Type B pancreatic cell (in vitro differentiated cells): ENCODE measurements at places on chromosomes 5 and 9. TPM values are rescaled to one million over a fixed set of nuclear protein-coding genes. Genes with fewer than 3 reads are reported as not detected.

DNA sequence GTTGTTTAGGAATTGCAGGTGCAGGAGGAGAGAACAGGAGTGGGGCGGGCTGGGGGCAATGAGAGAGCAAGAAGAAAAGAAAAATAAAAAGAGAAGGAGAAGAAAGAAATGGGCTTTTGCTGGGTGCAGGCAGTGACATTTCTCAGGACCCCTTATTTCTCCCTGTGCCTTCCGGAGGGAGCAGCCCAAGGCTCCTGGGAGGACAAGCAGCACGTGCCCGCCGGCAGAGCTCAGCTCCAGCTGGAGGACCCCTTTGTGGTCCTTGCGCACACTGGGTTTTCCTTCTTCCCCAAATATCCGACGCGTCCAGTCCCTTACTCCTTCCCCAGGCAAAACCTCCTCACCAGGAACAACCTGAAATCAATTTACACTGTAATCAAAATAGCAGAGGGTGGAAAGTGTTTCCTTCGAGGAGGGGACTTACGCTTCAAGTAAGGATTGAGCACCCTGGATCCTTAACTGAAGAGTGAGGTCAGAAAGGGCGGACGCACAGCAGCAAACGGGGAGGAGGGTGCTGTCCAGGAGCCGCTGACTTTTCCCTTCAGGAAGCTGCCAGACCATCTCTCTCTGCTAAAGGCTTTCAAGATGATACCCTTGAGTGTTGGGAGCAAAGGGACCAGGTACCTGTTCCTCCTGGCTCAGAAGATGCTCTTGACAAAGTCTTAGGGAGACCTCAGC lies 2.1 kb downstream of the BTNL9 start:
- peaks cover 27% of the 10 kb centered on the region for H3K27me3 ChIP-seq
- H3K36me3 ChIP-seq, result no peaks in the 10 kb centered on the region
- H3K4me3 ChIP-seq, result no peak overlapping the region
- H3K27ac ChIP-seq, result no peak overlapping the region
- no peak for DNase-seq

- no peaks in the 10 kb centered on the region for H3K36me3 ChIP-seq
- H3K27me3 ChIP-seq, result no peaks in the 10 kb centered on the region
- no peak for DNase-seq
- H3K4me1 ChIP-seq, result no peaks in the 10 kb centered on the region
- H3K27ac ChIP-seq, result no peak overlapping the region
- no peak overlapping the region for H3K4me3 ChIP-seq
Measured at GRCh38 chr5:41270423-41271251, 57.3 kb upstream of the C6 start.

DNA sequence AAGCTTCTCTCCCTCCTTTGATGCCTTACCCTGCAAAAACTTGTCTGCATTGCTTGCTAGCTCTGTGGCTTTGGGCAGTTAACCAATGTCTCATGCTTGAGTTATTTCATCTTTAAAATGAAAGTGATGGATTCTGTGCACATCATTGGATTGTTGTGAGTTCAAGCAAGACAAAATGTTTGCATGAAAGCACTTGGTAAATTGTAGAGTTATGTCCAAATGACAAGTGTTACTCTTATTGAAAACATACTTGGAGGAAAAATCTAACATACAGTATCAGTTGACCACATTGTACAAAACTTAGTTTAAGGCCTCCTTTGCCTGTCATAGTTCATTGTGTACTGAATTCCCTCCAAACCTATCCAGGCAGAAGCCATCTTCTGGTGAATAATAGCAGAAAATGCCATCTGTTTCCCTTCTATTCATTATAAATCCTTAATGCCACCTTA lies 30.0 kb downstream of the TGFBR1 start:
- H3K27ac ChIP-seq, result no peak overlapping the region
- H3K4me1 ChIP-seq, result no peaks in the 10 kb centered on the region
- H3K36me3 ChIP-seq, result peaks cover 29% of the 10 kb centered on the region

- no peak overlapping the region for H3K27ac ChIP-seq
- H3K36me3 ChIP-seq, result no peaks in the 10 kb centered on the region
- DNase-seq, result no peak
- H3K27me3 ChIP-seq, result no peaks in the 10 kb centered on the region
Measured at GRCh38 chr9:117682955-117683710, 21.1 kb upstream of the TLR4 start.

GRCh38 chr9:76559286-76559685 lies 100.3 kb downstream of the GCNT1 start:
- H3K27me3 ChIP-seq, result no peaks in the 10 kb centered on the region
- no peak for DNase-seq
- no peak overlapping the region for H3K27ac ChIP-seq
- H3K4me3 ChIP-seq, result no peak overlapping the region

PCDHB11 gene
- 2.0 and 3.3 TPM in 2 replicates for total RNA-seq

TYRP1 gene
- 86.2 TPM in 1 of 2 replicates, not detected in the other for total RNA-seq

GRCh38 chr9:7963026-7963425 lies 163.4 kb upstream of the DMAC1 start:
- no peaks in the 10 kb centered on the region for H3K27me3 ChIP-seq
- H3K27ac ChIP-seq, result no peak overlapping the region
- H3K4me3 ChIP-seq, result no peak overlapping the region
- no peak for DNase-seq
- H3K4me1 ChIP-seq, result peaks cover 46% of the 10 kb centered on the region

IL17B gene
- 0.46 TPM in 1 of 2 replicates, not detected in the other for total RNA-seq

PRSS3 gene
- 0.86 TPM in 1 of 2 replicates, not detected in the other for total RNA-seq

PDCD1LG2 gene
- not detected in 2 replicates for total RNA-seq

- H3K36me3 ChIP-seq, result no peaks in the 10 kb centered on the region
- H3K27ac ChIP-seq, result no peak overlapping the region
- no peak for DNase-seq
- H3K4me1 ChIP-seq, result no peaks in the 10 kb centered on the region
- H3K4me3 ChIP-seq, result no peak overlapping the region
Measured at GRCh38 chr5:53211799-53212198, 102.2 kb upstream of the MOCS2 start.

GRCh38 chr5:13569090-13569715 lies 375.3 kb downstream of the DNAH5 start:
- H3K27me3 ChIP-seq, result peaks cover 4% of the 10 kb centered on the region
- no peak overlapping the region for H3K27ac ChIP-seq
- H3K36me3 ChIP-seq, result no peaks in the 10 kb centered on the region
- no peak overlapping the region for H3K4me3 ChIP-seq

NUTM2F gene
- not detected in 2 replicates for total RNA-seq

DNA sequence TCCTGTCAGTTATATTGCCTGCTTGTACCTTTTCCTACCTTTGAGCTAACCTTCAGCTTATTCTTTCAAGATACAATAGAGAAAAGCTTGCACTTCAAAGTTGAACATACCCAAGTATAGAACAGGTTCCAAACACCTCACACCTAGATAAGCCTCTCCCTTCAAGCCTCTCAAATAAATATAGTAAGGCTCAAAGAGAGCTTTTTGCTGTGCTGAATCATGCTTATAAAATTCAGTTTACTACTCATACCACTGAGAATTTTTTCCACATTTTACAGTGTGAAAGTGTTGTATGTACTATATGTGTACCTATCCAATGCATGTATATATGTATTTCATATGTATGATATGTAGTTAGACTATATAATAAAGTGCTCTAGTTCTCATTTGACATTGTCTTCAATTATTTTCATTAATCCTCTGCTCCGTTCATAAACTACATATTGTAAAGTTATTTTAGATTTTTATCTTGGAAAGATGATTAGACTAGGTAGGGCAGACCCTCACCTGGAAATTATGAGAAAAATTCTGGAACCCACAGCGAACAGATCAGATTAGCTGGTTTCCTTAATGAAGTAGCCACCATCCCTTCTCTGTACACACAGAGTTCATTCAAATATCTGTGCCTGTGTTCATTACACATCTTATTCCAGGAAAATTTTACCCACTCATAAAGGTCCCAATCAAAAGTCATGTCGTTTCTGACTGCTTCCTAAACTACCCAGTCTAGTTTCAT lies 149.2 kb upstream of the RGMB start:
- no peaks in the 10 kb centered on the region for H3K4me1 ChIP-seq
- H3K36me3 ChIP-seq, result no peaks in the 10 kb centered on the region
- no peak overlapping the region for H3K27ac ChIP-seq
- H3K27me3 ChIP-seq, result no peaks in the 10 kb centered on the region
- no peak for DNase-seq

GRCh38 chr9:69400470-69400869 lies 75.5 kb downstream of the ENTREP1 start:
- no peak overlapping the region for H3K4me3 ChIP-seq
- H3K4me1 ChIP-seq, result no peaks in the 10 kb centered on the region
- DNase-seq, result no peak

ANKRD18A gene
- total RNA-seq, result 4.3 and 7.1 TPM in 2 replicates

DNA sequence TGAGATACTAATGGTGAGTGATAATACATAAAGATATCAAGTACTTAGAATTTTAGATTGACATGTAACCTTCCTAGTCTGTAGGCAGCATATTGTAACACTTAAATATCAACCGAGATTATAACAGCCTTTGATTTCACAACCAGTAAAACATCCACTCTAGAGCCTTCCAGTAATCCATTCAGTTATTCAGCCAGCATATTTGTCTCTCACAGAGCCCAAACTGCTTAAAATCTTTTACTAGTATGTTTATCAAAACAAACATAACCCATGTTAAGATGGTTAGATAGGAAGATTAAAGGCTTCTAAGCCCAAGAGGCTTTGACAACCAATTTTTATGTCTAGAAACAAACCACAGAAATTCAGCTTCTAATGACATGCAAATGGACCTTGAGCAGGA lies 177.9 kb upstream of the FST start:
- H3K27me3 ChIP-seq, result no peaks in the 10 kb centered on the region
- no peaks in the 10 kb centered on the region for H3K4me1 ChIP-seq
- H3K27ac ChIP-seq, result no peak overlapping the region
- no peaks in the 10 kb centered on the region for H3K36me3 ChIP-seq
- DNase-seq, result no peak

DNA sequence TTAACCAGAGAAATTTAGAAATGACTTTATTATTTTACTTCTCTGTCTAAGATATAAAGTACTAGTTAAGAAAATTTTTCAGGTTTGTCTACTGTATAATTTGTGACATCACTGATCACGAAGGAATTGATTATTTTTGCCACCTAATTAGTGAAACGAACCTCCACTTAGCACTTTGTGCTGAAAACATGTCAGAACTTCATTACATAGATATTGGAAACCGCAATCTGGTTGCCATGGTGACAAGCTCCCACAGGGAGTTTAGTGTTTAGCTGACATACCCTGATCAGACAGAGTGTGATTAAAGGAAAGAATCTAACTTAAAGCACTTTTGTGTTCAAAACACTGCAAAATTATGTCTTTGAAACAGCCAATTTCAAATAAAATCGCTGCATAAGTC lies 668.4 kb upstream of the CCNG1 start:
- H3K36me3 ChIP-seq, result no peaks in the 10 kb centered on the region
- no peak for DNase-seq
- H3K4me3 ChIP-seq, result no peak overlapping the region

PTGER4 gene
- 8.0 and 12.0 TPM in 2 replicates for total RNA-seq

DNA sequence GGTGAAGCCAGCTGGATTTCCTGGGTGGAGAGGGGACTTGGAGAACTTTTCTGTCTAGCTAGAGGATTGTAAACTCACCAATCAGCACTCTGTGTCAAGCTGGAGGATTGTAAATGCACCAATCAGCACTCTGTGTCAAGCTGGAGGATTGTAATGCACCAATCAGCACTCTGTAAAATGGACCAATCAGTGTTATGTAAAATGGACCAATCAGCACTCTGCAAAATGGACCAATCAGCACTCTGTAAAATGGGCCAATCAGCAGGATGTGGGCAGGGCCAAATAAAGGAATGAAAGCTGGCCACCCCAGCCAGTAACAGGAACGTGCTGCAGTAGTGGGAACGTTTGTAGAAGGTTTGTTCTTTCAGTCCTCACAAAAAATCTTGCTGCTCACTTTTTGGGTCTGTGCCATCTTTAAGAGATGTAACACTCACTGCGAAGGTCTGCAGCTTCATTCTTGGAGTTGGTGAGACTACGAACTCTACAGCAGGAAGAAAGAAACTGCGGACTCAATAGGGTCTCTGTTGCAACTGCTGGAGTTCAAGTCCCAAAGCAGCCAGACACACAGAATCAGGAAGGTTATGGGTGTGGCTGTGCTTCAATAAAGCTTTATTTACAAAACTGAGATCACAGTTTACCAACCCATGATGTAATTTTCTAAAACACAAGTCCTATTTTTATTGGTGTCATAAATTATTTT lies 145.7 kb upstream of the ERCC6L2 start:
- H3K4me1 ChIP-seq, result peaks cover 25% of the 10 kb centered on the region
- H3K27me3 ChIP-seq, result no peaks in the 10 kb centered on the region
- no peak overlapping the region for H3K4me3 ChIP-seq

DNA sequence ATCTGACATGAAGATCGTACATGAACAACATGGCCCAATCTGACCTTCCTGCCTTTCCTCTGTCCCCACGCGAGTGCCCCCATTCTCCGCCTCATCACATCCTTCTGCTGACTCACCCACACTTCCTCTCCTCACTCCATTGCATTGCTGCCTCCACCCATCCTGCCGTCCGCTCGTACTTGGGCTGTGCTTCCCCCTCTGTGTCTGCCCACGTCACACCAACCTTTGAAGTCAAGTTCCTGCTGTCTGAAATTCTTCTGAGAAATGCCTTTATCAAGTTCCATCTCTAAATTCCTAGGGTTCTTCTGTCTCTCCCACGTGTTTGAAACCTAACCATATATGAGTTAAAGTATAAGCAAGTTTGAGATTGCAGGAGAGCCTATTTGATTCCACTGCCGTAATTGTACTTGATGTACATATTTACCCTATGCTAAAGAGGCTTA lies 18.0 kb upstream of the STARD4 start:
- H3K27ac ChIP-seq, result no peak overlapping the region
- no peaks in the 10 kb centered on the region for H3K36me3 ChIP-seq

BHMT2 gene
- total RNA-seq, result 0.45 TPM in 1 of 2 replicates, not detected in the other

DNA sequence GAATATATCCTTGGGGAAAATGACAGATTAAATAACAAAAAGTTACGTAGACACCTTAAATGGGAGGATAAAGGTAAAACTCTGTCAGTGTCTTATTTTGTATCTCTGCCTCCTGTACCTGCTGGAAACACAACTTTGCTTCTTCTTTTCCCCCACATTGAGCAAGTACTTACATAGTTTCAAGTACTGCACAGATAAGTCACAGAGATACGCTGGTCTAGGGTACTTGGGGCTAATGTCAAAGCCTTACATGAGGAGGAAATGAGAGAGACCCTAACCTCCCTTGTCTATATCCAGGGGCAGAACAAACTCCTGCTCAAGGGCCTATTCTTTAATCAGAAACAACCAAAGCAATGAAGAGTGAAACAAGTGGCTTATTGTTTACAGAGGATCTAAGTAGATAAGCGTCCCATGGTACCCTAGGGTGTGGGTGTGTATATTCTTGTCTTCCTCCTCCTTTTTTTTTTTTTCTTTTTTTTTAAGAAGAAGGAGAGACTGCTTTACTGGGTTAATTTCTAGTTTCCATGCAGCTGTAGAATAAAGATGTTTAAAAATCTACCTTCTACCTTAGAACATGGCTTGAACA lies 43.1 kb downstream of the ELL2 start:
- peaks cover 10% of the 10 kb centered on the region for H3K4me1 ChIP-seq
- no peaks in the 10 kb centered on the region for H3K27me3 ChIP-seq
- no peak overlapping the region for H3K27ac ChIP-seq
- no peak overlapping the region for H3K4me3 ChIP-seq
- no peak for DNase-seq
- peaks cover 9% of the 10 kb centered on the region for H3K36me3 ChIP-seq

IFNK gene
- total RNA-seq, result not detected in 2 replicates

- H3K4me1 ChIP-seq, result peaks cover 3% of the 10 kb centered on the region
- H3K27me3 ChIP-seq, result no peaks in the 10 kb centered on the region
- H3K36me3 ChIP-seq, result peaks cover 4% of the 10 kb centered on the region
- DNase-seq, result no peak
- no peak overlapping the region for H3K27ac ChIP-seq
Measured at GRCh38 chr9:37555786-37556185, 20.4 kb downstream of the FBXO10 start.

GRCh38 chr5:43312699-43313034 lies 545 bp downstream of the HMGCS1 start:
- H3K4me1 ChIP-seq, result peaks cover 55% of the 10 kb centered on the region
- peaks cover 4% of the 10 kb centered on the region for H3K36me3 ChIP-seq
- H3K27me3 ChIP-seq, result no peaks in the 10 kb centered on the region
- H3K27ac ChIP-seq, result peak overlapping the region; percentile 96

FYB1 gene
- total RNA-seq, result 0.24 and 0.33 TPM in 2 replicates

DBH gene
- total RNA-seq, result 0.10 and 0.12 TPM in 2 replicates
